Activated CD4-positive, alpha-beta T cell treated with anti-CD3 and anti-CD28 coated beads, Interleukin-2, amount 10 ng/mL, durations not matched to agents 24 days and 14 days (primary cell): ENCODE measurements at places on chromosomes 4 and X. TPM values are rescaled to one million over a fixed set of nuclear protein-coding genes. Genes with fewer than 3 reads are reported as not detected.

The TASL gene
- 4.2 and 5.1 TPM in 2 replicates for total RNA-seq

The RHOXF2 gene
- total RNA-seq, result not detected in 2 replicates

The FGF5 gene
- not detected in 2 replicates for total RNA-seq

The PCDH10 gene
- 0.07 TPM in 1 of 2 replicates, not detected in the other for total RNA-seq

The SLC30A9 gene
- total RNA-seq, result 44.7 and 46.9 TPM in 2 replicates

GRCh38 chr4:169715826-169716225 is 41.9 kb downstream of the HPF1 start:
- no peak overlapping the region for H3K4me3 ChIP-seq
- no peak overlapping the region for H3K27ac ChIP-seq
- H3K4me1 ChIP-seq, result peaks cover 8% of the 10 kb centered on the region
- peaks cover 36% of the 10 kb centered on the region for H3K36me3 ChIP-seq
- no peaks in the 10 kb centered on the region for H3K27me3 ChIP-seq

DNA sequence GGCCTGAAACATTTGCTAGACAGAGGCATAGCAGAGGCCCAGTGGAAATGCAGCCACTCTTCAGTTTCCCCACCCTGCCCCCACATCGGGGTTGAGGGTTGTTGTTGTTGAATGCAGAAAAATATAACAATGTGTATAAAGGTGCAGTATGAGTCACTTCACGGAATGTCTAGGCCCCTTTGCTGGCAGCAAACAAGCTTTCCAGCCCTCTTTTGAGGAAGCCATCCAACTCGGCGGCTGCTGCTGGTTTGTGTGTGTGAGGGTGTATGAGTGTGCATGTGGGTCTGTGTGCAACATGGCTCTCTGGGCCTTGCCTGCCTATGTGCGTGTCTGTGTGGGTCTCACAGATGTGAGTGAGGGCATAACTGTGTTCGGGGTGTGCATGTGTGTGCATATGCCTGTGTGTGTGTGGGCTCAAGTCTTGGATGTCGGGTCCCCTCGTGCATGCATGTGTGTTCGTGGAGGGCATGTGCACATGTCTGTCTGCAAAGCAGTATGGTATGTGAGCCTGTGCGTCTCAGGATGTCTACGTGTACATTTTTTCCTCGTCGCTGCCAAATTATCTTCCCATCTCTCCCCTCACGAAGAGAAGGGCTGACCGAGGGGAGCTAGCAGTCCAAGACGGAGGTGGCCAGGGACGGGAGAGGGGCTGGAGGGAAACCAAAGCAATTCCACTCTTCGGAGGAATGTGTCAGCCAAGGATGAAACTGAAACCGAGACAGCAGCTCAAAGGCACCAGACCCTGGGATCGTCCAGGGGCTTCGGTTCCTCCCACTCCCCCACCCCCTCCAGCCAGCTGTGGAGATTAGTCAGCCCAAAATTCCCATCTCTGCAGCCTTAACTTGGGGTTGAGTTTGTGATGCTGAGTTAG is 8.4 kb upstream of the ELF4 start:
- peak; percentile 61 for DNase-seq
- H3K4me1 ChIP-seq, result peaks cover 30% of the 10 kb centered on the region
- H3K4me3 ChIP-seq, result peak overlapping the region; percentile 63
- H3K36me3 ChIP-seq, result peaks cover 1% of the 10 kb centered on the region
- no peaks in the 10 kb centered on the region for H3K27me3 ChIP-seq

GRCh38 chr4:105129286-105130040 is 17.2 kb upstream of the TET2 start:
- no peak overlapping the region for H3K27ac ChIP-seq
- no peaks in the 10 kb centered on the region for H3K36me3 ChIP-seq
- no peak for DNase-seq
- no peaks in the 10 kb centered on the region for H3K4me1 ChIP-seq
- no peak overlapping the region for H3K4me3 ChIP-seq
- no peaks in the 10 kb centered on the region for H3K27me3 ChIP-seq

DNA sequence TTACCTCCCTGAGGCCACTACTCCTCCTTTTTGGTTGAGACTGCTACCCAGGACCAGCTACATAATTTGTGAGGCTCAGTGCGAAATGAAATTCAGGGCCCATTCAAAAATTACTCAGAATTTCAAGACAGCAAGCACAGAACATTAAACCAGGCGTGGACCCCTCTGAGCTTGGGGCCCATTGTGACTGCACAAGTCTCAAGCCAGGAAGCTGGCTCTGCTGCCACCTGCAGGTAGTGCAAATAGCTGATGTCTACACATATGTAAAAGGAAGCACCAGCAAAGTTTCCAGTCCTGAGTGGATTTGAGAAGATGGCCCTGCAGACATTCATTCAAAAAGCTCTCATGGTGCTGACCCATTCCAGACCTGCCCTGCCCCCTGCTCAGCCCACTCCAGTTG is 213.4 kb upstream of the LNX1 start:
- DNase-seq, result peak; percentile 73
- no peak overlapping the region for H3K27ac ChIP-seq
- H3K4me3 ChIP-seq, result no peak overlapping the region
- no peaks in the 10 kb centered on the region for H3K27me3 ChIP-seq
- H3K4me1 ChIP-seq, result no peaks in the 10 kb centered on the region

DNA sequence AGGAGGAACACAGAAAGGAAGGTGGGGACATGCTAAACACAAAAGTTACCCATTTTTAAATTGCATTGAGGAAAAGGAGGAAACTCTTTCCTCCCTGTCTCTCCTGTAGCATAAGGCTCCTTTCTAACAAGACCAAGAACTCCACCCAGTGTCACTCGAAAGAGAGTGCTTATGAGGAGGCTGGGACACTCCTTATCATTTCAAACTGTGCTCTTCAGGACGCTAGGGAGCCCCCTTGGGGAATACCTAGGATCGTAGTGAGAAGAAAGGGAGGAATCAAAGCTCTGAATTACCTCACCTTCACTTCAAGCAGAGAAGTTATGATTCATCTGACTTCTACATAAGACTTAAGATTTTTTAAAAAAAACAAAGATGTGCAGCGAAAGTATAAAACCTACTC is 65.5 kb downstream of the F9 start:
- no peak overlapping the region for H3K4me3 ChIP-seq
- DNase-seq, result no peak
- H3K27me3 ChIP-seq, result no peaks in the 10 kb centered on the region
- H3K27ac ChIP-seq, result no peak overlapping the region
- no peaks in the 10 kb centered on the region for H3K4me1 ChIP-seq

DNA sequence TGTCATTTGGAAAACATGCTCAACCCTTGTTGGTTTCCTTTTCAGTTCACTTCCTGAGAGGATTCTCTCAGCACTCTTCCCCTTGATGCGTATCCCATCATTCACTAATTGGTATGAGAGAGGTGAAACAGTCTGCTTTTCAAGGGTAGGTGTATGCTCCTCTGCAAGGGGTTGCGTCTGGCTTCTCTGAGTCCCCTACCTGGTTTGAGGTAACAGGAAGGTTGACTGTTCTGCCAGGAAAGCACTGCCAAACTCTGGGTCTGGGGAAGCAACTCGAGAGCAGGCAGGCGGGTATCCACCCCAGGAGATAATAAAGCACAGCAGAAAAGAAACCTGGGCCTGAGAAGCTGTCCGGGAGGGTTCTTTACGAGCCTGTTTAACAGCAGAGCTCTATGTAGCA is 101.2 kb downstream of the SHROOM4 start:
- H3K36me3 ChIP-seq, result no peaks in the 10 kb centered on the region
- no peak for DNase-seq
- no peak overlapping the region for H3K4me3 ChIP-seq

- H3K4me3 ChIP-seq, result no peak overlapping the region
- no peak for DNase-seq
- no peak overlapping the region for H3K27ac ChIP-seq
- no peaks in the 10 kb centered on the region for H3K4me1 ChIP-seq
- H3K27me3 ChIP-seq, result no peaks in the 10 kb centered on the region
Measured at GRCh38 chrX:23228454-23228853, 106.2 kb upstream of the PTCHD1 start.

DNA sequence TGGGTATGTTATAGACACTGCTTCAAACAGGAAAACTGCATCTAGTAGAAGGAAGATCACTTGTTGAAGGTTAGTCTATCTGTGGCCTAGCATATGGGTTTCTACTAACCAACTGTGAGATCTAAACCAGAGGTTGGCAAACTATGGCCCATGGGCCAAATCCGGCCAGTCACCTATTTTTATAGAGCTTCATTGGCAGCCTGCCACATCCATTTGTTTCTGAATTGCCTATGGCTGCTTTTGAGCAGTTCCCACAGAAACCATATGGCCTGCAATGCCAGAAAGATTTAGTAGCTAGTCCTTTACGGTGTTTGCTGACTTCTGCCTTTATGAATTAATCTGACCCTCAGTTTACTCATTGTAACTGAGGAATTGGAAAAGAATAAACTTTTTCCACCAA is 71.1 kb downstream of the MID1 start:
- H3K4me1 ChIP-seq, result no peaks in the 10 kb centered on the region
- no peaks in the 10 kb centered on the region for H3K27me3 ChIP-seq
- H3K4me3 ChIP-seq, result no peak overlapping the region
- H3K27ac ChIP-seq, result no peak overlapping the region

- H3K27ac ChIP-seq, result peak overlapping the region; percentile 79
- peak overlapping the region; percentile 26 for H3K4me3 ChIP-seq
- H3K4me1 ChIP-seq, result peaks cover 10% of the 10 kb centered on the region
- no peaks in the 10 kb centered on the region for H3K27me3 ChIP-seq
Measured at GRCh38 chr4:113452868-113453620, 308.5 kb downstream of the CAMK2D start.
